ENCODE measurements at places on chromosomes 16 and 17.

DNA sequence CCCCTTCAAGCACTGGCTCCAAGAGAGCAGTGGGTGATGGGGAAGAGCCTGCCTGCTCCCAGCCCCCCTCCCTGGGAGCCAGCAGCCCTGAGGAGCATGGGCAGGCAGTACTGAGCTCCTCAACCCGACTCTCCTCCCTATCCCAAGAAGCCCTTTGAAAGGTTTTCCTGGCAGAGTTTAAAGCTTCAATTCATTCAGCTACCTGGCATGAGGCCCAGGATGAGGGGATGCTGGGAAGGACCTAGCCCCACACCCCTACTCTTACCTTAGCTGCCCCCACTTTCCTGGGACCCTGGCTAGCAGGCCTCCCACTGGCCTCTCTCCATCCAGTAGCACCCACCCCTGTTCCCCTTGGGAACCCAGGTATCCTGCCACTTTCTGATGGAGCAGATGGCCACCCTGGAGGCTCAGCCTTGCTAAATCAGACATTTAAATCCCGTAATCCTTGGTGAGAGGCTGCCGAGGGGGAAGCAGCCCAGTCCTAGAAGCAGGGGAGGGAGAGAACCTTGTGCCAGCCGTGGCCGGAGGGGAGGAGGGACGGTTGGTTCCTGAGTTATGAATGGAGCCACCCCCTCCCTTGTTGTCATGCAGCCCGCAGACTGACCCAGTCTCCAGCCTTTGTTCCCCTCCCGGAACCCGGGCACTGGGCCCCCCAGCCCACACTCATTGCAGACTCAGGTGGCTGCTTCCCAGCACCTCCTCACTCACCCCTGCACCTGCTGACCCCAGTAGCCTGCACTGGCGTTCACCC is 17.1 kb downstream of the ATP1B2 start:
- DNase-seq, result no peak

GRCh38 chr16:47016700-47017133 is 43.2 kb upstream of the DNAJA2 start:
- DNase-seq, result peak; percentile 91

DNA sequence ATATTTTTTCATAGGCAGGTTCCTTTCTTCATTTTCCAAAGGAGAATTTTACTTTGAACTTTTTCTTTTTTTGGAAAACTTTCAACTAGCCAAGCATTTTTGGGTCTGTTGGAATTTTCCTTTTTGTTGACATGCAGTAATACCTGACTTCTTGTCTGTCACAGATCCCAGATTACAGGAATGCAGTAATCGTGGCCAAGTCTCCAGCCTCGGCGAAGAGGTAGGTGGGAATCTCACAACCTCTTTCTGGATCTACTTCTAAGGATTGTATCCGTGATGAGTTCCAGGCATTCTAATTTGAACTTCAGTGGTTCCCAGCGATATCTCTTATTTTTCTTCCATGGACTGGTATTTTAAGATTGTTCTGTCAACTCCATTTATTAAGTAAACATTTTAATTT is 31.7 kb downstream of the PRPSAP2 start:
- no peak for DNase-seq

- DNase-seq, result no peak
These were observed 855 bp downstream of the SLC22A31 start for GRCh38 chr16:89199241-89200123.

DNA sequence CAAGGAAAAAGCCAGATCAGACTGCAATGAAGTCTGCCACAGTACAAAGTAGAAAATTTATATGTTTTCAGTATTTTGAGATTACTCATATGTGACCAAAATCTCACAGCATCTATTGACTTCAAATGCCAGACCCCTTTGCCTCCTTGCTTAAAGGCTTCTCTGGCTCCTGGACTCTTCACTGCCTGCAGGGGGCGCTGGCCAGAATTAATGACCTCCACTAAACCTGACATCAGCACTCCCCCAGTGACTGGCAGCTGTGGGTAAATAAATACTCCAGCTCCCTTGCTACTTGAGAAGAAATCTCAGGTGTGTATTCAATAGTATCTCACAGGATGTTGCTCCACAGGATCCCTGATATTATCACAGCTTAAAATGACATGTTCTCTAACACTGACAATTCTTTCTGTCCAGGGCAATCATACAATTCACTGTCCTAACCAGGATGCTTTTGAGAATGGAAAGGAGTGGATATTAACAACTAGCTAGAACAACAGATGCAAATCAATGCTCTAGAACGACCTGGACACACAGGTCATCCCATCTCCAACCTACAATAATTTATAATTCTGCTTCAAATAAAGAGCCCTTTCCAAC is 4.0 kb downstream of the BECN1 start:
- peak; percentile 81 for DNase-seq

GRCh38 chr16:50083996-50084395 is 18.2 kb downstream of the HEATR3 start:
- no peak for DNase-seq

- DNase-seq, result no peak
These were observed 11.4 kb upstream of the NDRG4 start for GRCh38 chr16:58488531-58488930.

Data from inflammatory macrophage treated with lipopolysaccharide for 4 hours (primary cell).